ENCODE measurements at places on chromosomes 4 and X. TPM values are rescaled to one million over a fixed set of nuclear protein-coding genes. Genes with fewer than 3 reads are reported as not detected.

ACSL1 gene
- 8.7 TPM for total RNA-seq

NWD2 gene
- total RNA-seq, result not detected

MAGEA1 gene
- total RNA-seq, result not detected

STK26 gene
- total RNA-seq, result 2.9 TPM

GRCh38 chrX:44775726-44776125, 68.1 kb upstream of the DUSP21 start:
- no peak for DNase-seq

CSAG1 gene
- not detected for total RNA-seq

UBE2A gene
- 22.6 TPM for total RNA-seq

ZFP92 gene
- total RNA-seq, result 0.51 TPM

RIBC1 gene
- total RNA-seq, result 1.0 TPM

DNA sequence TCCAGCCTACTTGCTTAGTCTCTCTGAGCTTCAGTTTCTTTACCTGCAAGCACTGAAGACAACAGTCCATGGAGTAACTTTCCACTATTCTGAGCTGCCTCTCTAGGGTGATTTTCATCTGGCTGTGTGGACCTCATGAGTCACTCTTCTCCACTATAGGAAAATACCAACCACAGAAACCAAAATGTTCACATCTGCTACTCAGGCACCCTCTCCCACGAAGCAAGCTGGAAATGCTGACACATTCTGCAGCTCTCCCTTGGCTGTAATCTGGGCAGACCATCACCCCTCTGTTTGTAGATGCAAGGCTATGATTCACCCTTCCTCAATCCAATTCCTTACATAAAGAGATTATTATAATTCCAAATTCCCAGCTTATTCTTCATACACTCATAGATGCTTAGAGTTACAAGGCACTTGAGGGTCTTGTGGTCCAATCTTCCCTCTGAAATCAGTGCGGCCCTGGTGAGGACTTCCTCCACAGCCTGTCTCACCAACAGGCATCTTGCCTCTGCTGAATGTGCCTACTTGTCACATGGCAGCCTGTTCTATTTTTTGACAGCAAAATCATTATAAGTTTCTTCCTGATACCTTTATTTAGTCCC, 97.0 kb upstream of the LNX1 start:
- peak; percentile 30 for DNase-seq

DNA sequence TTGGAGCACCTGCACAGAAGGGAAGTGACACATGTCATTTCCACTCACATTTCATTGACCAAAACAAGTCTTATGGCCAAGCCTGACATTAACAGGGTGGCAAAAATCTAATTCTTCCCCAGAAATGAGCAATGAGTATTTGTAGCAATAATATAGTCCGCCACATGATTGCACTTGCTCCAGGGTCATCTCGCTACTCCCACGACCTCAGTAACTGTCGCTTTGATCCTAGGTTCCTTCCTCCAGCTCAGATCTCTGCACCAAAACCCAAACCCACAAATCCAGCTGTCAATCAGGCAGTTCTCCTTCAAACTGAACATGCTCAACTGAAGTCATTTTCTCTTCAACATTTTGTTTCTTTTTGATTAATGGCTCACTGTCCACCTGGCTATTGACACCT, 25.2 kb upstream of the PTTG2 start:
- DNase-seq, result no peak

GRCh38 chrX:39772057-39772832, 325.5 kb downstream of the BCOR start:
- DNase-seq, result peak; percentile 6

DNA sequence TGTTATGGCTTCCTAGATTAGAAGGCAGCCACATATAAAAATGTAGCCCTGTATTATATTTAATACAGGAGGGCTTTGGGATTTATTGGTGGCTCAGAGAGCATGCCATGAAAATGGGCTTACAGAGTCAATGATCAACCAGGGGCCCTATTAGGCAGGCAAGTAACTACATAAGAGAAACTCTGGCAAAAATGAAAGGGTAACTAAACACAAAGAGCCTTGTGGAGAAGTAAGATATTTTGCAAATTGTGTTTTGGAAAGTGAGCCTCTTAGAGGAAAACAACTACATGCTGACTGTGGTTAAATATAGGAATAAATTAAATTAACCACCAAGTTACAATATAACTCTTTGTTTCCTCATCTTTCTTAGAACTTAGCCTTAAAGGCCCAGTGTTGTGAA, 5.5 kb downstream of the SAT1 start:
- DNase-seq, result no peak

DNA sequence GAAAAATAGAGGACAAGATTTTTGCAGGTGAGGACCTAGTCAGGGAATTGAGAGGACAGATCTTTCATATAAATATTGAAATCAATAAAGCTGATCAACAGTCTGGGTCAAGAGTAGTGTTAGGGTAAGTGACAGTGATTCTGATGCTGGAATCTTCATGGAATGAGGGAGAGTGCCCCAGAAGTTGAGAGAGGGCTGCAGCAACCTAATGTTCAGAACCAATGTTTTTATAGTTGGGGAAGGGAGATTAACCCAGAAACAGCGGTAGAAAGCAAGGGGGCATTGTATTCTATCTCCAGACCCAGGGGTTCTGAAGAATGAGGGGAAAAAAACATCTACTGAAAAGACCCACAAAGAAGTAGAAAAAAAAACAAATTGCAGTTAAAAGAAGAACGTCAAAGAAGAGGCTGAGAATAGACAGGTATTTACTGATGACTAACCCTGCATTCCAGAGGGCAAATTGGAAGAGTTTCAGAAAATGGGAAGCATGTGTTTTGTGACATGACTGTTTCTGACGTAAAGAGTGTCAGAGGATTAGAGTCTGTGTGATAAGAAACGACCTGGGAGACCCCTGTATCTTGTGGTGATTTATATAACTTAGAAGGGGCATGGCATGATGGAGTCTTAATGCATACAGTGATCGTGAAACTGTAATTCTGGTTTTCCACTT, 819.6 kb upstream of the EPHA5 start:
- no peak for DNase-seq

DNA sequence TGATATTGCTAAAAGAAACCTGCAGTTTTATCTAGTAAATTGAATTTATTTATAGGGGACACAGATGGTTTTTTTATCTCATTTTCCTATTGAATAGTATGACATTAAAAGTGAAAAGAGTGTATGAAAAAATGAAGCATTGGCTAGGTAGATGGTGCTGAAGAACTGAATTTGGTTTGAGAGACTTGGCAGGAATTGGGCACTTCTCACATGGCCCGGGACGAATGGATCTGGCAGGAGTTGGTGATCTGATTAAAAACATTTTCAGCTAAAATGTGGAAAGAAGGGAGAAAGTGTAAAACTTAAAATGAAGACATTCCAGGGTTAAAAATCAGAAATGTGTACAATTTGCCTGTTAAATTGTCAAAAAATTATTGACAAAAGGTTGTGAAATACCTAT, 1088.5 kb upstream of the PABPC4L start:
- no peak for DNase-seq

- no peak for DNase-seq
These were observed 149.5 kb downstream of the EDA2R start for GRCh38 chrX:66489339-66489738.

HTATSF1 gene
- total RNA-seq, result 45.8 TPM

- no peak for DNase-seq
These were observed 467 bp downstream of the HSD17B11 start for GRCh38 chr4:87390551-87390890.

- DNase-seq, result no peak
These were observed 45.1 kb upstream of the PPARGC1A start for GRCh38 chr4:23934915-23935314.

GRCh38 chr4:74543983-74544382, 99.0 kb downstream of the AREG start:
- peak; percentile 18 for DNase-seq

GRCh38 chr4:177461606-177462005, 19.4 kb upstream of the AGA start:
- no peak for DNase-seq

- DNase-seq, result no peak
These were observed 1.3 kb downstream of the FAM149A start for GRCh38 chr4:186105647-186106321.

DNA sequence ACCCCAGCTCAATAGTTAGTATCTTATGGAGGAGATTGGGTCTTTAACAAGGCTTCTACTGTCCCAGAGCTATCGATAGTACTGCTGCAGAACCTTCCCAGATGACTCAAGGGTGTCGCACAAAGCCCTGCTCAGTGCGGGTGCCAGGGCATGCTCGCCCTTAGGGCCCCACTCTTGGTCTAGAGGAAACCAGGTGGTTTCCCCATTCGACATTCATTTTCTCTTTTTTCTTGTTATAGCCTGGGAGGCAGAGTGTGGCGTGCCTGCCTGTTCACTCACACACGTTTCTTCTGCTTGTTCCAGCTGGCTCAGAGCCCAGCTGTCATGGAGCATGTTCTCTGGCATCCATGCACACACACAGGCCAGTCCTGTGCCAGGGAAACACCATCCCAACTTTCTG, 144.5 kb downstream of the SMIM20 start:
- no peak for DNase-seq

TLR10 gene
- not detected for total RNA-seq

POF1B gene
- total RNA-seq, result 2.9 TPM

IRS4 gene
- 0.17 TPM for total RNA-seq

PPEF2 gene
- total RNA-seq, result not detected

DNA sequence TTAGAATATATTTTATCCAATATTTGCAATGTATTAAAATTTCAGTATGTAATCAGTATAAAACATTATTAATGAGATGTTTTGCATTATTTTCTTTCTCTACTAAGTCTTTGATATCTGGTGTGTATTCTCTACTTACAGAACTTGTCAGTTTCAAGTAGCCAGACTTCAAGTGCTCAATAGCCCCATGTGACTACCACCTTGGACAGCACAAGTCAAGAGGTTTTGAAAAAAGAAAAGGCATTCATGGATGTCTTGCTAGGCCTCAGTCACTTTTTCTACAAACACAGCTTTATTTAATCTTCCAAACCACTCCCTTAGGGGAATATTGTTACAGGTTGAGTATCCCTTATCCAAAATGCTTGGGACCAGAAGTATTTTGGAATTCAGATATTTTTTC, 189.4 kb downstream of the QDPR start:
- DNase-seq, result no peak

DNA sequence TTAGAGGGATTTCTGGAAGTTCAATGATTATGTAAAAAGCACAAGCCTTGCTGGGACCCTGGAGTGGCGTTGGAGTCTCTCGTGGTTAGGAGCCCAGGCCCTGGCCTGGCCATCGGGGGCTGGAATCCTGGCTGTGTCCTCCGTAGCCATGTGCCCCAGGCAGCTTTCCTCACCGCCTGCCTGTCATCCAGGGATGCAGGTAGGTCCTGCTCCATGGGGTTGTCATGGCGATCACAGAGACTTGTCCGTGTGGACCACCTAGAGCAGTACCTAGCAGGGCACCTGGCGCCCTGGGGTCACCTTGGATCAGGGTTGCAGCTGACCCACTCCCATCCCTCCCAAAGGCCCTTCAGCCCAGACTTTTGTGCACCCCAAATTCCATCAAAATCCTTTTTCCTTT, 30.2 kb upstream of the WFS1 start:
- DNase-seq, result no peak

DNA sequence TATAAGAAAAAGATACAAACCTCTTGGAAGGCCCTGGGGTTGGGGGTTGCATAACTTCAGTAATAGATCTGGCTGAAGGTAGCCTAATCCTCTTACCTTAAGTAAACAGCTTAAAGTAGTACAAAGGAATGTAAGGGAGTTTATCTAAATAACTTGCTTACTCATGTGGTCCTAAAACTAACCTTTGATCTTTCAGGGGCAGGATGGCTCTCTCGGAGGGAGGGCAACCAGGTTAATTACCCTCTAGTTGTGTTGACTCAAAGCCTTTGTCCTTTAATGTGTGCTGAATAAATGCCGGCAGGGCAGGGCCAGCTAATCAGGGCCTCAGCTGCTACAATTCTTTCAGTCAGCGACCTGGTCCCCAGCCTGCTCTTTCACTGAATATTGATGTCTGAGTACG, 822.0 kb upstream of the SLIT2 start:
- no peak for DNase-seq

- no peak for DNase-seq
These were observed 10.6 kb downstream of the TSPAN6 start for GRCh38 chrX:100625985-100626491.

GRCh38 chr4:80776168-80776567, 254.3 kb upstream of the BMP3 start:
- no peak for DNase-seq

GRCh38 chr4:122403861-122404260, 25.1 kb downstream of the ADAD1 start:
- no peak for DNase-seq

HTN3 gene
- total RNA-seq, result not detected

RRH gene
- total RNA-seq, result not detected

- DNase-seq, result no peak
These were observed 1.8 kb upstream of the TMEM128 start for GRCh38 chr4:4249866-4250265.

- DNase-seq, result no peak
These were observed 83.1 kb upstream of the IGFBP7 start for GRCh38 chr4:57193209-57193810.

Measured in dermis blood vessel endothelial cell (primary cell).